NCI-H2081 treated with DMSO at 0.1 percent for 48 hours (cell line): ENCODE measurements at places on chromosomes 13 and 19.

GRCh38 chr19:7550987-7551761 is 15.7 kb downstream of the PNPLA6 start:
- no peak for DNase-seq

GRCh38 chr13:70788074-70788473 is 679.8 kb upstream of the KLHL1 start:
- no peak for DNase-seq

GRCh38 chr19:8451885-8452284 is 7.1 kb downstream of the HNRNPM start:
- no peak for DNase-seq

GRCh38 chr13:45102136-45102507 is 18.2 kb upstream of the GTF2F2 start:
- DNase-seq, result no peak

DNA sequence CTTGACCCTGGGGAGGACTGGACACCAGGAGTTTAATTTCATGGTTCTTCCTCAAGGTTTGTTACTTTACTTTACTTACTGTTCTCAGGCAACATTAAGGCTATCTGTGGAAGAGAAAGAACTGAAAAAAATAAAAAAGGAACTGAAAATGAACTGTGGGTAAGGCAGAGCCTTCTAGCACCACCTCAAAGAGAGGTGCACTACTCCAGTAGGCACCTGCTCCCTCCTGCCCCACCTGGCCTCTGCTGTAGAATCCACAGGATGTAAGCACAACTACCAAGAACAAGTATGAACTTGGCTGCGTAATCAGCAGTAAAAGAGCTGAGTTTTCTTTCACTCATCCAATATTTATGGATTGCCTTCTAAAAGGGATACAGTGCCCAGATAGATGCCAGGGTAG is 12.2 kb downstream of the ZNF112 start:
- no peak for DNase-seq

GRCh38 chr13:26469602-26470001 is 87.9 kb upstream of the WASF3 start:
- peak; percentile 64 for DNase-seq

GRCh38 chr19:37361994-37362393 is 8.9 kb upstream of the ZNF527 start:
- no peak for DNase-seq

GRCh38 chr19:17220207-17220758 is 5.1 kb downstream of the USE1 start:
- no peak for DNase-seq

DNA sequence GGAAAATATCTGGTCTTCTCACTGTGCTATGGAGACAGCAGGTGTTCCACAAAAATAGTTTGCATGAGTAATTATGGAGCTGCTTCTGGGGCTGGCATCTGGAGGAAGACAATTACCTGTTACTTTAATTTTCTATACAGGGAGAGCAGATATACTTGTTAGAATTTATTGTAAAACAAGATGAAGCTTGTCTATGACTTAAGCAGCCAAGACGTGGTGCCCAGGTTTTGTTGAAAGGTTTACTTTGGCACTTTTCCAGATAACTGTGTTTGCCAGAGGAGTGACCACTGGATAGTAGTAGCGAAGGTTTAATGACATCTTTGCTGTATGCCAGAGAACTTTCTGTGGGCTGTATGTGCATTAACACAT is 134.5 kb upstream of the KL start:
- DNase-seq, result no peak

- DNase-seq, result no peak
Observed at GRCh38 chr19:16342002-16342715, 17.5 kb downstream of the KLF2 start.

GRCh38 chr13:57629391-57629804 is 2.1 kb upstream of the PCDH17 start:
- DNase-seq, result no peak

- DNase-seq, result no peak
Observed at GRCh38 chr19:15137777-15138176, 30.6 kb downstream of the SYDE1 start.

- no peak for DNase-seq
Observed at GRCh38 chr13:39379667-39380655, 223.0 kb downstream of the LHFPL6 start.

- no peak for DNase-seq
Observed at GRCh38 chr13:24264976-24265375, 44.4 kb upstream of the C1QTNF9 start.

DNA sequence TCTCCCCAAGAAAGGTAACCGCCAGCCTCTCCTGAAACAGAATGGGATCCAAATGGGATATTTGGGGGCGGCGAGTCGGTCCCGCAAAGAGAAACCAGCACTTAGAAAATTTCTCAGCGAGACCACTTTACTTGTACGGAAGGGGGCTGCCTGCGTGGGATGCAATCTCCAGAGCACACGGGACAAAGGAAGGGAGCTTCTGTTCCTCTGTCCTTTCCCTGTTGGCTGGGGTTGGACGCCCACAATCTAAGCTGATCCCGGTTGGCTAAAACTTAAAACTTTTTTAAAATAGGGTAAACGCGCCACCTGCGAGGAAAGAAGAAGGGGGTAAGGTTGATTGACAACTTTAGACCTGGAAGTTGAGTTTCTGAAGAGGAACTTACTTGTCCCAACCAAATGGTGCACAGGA is 826 bp upstream of the BSG start:
- no peak for DNase-seq

- DNase-seq, result no peak
Observed at GRCh38 chr13:27556109-27556508, 64.2 kb downstream of the LNX2 start.

- DNase-seq, result no peak
Observed at GRCh38 chr13:85333506-85334020, 465.7 kb downstream of the SLITRK6 start.

DNA sequence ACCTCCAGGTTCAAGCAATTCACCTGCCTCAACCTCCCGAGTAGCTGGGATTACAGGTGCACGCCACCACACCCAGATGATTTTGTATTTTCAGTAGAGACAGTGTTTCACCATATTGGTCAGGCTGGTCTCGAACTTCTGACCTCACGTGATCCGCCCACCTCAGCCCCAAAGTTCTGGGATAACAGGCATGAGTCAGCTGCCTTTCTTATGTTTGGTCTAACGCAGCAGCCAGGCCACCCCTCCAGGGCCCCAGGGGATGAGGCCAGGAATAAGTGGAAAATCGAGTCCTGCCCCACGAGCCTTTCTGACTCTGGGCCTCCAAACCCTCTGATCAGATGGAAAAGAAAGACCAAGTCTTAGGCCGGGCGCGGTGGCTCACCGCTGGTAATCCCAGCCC is 44.5 kb downstream of the CERS4 start:
- no peak for DNase-seq

GRCh38 chr13:67075239-67075638 is 154.9 kb downstream of the PCDH9 start:
- no peak for DNase-seq

GRCh38 chr13:106660746-106661625 is 93.0 kb upstream of the ARGLU1 start:
- DNase-seq, result no peak

- DNase-seq, result peak; percentile 65
Observed at GRCh38 chr19:13597640-13598039, 91.4 kb upstream of the CACNA1A start.

GRCh38 chr19:7849631-7849999 is 19.6 kb downstream of the EVI5L start:
- no peak for DNase-seq

GRCh38 chr19:9018163-9018875 is 8.1 kb upstream of the MUC16 start:
- DNase-seq, result no peak

DNA sequence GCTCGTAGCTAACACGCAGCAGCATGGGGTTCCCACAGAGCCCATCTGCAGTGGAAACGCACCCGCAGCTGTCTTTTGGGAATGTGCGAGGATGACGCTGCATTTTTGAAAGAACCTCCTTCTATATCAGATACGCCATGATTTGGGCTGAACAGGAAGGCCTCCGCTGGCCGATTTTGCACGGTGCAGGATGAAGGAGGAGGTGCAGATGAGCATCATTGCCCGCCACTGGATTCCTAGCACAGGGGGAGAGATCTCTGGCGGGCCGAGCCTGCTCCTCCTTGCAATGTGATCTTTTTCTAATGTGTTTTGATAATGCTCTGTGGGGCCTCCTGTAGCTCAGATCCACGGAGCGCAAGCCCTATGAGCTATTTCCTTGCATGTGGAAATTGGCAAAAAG is 55.5 kb downstream of the EFNB2 start:
- no peak for DNase-seq

DNA sequence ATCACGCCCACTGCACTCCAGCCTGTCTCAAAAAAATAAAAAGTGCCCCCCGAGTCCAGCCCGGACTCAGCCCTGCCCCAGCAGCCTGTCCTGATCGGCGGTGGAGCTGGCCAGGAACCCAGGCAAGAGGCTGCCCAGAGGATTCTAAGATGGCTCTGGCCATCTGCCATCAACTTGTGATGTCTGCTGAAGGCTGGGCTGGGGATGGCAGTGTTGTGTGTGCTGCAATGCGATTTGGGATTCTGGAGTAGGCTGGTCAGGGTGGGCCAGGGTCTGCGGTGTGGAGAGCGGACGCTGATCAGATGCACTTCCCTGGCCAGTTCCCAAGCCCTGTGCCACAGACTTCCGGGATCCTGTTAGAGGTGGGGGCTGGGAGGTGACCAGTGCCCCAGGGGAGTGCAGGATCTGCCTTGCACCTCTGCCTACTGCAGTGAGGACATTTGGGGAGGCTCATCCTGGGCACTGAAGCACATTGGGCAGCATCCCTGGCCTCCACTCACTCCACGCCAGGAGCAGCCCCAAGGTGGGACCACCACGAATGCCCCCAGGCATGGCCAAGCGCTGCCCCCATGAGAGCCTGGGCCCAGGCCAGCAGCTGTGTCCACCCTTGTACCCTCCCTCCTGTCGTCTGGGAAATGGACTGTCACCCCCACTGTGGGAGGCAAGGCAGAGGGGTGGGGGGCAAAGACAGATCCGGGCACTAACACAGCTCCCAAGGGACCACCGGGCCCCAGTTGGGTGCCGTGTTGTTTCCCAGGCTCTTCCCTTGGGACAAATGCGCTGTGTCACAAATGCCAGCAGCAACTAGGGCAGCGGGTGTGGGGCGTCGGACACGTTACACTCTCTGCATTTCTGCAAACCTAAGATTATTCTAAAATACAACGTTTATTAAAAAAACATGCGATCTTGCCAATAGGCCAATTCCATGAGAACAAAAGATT is 3.4 kb upstream of the TBXA2R start:
- no peak for DNase-seq
